ENCODE measurements at places on chromosomes 6 and 20.
A peak's percentile ranks its signal among the peaks of the same experiment; 100 is the strongest.

- no peak for DNase-seq
These were observed 31.1 kb upstream of the BLCAP start for GRCh38 chr20:37558779-37559178.

GRCh38 chr6:3162565-3163247, 5.4 kb upstream of the TUBB2A start:
- DNase-seq, result peak; percentile 84

DNA sequence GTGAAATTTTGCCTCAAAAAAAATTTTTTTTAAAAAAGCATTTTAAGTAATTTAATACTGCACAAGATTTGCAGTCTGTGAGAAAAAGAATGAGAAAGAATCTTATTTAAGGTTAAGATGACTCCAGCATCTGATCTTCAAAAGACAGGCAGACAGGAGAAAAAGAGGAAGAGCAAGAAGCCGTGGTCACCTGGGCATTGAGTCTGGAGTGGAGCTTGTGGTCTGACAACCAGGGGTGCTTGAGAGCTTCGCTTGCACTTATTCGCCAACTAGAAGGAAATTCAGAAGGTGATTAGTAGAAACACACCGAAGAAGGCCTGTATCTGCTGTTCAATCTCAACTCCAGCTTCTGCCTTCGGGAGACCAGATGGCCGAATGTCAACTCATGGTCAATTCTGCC, 75.9 kb downstream of the MYLK4 start:
- no peak for DNase-seq

DNA sequence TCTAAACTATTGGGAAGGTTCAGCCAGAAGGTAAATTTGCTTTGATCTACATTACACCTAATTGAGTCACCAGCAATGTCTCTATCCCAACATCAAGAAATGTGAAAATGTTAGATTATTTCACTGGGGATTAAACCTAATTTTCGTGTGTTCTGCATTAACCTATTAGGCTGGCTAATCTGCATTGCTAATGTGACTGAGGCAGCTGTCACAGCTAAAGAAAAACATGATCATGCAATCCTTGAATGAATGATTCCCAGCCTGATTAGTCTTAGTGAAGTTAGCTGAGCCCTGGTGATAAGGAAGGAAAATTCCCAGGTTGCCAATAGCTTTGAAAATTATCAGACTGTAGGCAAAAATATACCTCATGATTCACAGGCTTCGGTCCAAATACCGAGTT, 135.3 kb downstream of the LINC00237 start:
- no peak for DNase-seq

DNA sequence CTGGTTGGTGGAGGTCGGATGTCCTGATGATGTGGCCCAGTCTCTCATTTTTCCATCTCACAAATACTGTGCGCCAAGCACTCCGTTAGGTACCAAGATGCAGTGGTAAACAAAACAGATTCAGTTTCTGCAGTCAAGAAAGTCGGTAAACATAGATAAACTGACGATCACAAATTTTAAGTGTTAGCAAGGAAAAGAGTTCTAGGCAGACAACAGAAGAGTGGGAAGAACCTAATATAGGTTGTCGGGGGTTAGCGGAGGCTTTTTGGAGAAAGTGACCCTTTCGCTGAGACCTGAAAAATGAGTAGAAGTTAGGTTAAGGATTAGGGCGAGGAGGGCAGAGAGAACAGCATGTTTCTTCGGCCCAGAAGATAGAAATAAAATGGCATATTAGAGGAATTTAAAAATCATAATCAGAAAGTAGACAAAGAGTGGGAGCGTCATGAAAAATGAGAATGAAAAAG, 514 bp downstream of the ORC3 start:
- DNase-seq, result no peak

DNA sequence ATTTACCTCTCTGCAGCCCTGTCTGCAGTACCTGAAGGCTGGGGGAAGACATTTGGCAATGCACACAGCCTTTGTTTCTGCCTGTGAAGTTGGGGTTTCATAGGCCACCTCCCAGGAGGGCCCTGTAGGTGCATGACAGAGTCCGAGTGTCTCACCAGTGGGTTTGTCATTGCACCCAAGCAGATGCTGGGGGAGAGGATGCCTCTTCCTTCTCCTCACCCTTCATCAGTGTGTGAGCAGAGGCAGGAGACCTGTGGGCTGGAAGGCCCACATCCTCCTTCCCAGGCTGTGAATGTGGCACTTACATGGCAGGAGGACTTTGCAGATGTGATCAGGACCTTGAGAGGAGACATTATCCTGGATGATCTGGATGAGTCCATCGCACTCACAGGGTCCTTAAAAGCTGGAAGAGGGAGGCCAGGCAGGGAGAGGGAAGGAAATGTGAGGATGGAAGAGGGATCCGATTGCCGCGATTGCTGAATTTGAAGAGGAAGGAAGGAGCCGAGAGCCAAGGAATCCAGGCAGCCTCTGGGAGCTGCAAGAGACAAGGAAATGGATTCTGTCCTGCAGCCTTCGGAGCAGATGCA, 30.4 kb downstream of the SYNJ2 start:
- DNase-seq, result no peak

DNA sequence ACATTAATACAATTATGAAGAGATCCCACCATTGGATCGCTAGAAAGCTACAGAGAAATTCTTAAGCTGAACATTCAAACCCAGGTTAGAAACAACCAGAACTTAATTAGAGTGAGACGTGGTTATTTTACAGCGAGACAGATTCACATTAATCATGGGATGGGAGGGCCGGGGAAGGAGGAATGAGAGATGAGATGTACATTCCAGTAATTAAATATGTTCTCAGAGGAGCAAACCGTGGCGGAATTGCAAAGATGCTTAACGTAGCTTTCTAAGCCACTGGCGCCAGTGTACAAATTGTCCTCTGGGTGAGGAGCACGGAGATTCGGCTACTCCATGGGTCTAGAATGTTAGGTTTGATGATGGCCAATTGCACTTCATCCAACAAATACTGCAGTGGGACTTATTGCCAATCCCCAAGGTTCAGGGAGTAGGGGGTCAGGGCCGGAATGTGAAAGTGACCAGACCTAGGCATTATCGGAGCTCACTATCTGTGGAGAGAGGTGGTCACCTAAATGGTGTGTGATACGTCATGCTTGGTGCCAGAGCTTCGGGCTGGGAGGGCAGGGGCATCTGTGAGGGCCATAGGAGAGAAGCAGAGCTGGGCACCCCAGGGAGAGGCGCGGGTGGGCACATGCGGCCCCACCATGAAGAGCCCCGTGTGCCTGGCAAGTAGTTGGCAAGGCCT, 114.7 kb downstream of the EDN3 start:
- DNase-seq, result no peak

DNA sequence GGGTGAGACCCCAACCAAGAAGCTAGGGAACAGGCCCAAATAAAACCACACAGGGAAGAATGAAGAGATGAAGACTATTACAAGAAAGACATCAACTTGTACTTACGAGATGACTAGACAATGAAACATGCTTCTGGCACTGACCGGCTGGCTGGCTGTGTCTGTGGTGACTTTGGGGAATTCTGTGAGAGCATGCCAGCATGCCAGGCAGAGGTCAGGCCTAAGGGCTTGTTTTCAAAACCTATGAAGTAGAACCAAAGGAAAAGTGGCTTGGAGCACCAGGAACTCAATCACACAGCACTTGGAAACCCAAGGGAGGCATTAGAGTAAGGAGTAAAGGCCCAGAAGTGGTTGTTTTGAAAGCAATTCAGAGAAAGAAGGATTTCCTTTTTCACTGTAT, 28.4 kb upstream of the GSTA3 start:
- no peak for DNase-seq

DNA sequence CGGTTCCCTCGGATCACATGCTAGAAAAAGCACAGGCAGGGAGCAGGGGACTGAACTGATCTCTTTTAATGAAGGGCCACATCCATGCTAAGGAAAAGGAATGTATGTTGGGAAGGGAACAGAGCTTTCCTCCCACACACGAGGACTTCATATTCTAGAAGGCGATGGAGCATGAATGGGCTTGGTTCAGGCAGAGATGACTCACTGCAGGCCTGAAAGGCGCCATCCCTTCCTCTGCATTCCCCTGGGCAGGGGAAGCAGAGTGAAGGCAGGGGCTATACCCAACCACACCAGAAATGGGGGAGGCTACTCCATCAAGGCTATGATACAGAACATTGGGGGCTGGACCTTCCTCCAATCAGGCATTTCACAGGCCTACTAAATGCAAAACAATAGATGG, 30.6 kb downstream of the ELMO2 start:
- DNase-seq, result no peak

GRCh38 chr20:33277471-33278441, 5.3 kb upstream of the BPIFB1 start:
- no peak for DNase-seq

GRCh38 chr6:64252256-64252655, 616.7 kb downstream of the PHF3 start:
- no peak for DNase-seq

- DNase-seq, result no peak
These were observed 68.3 kb downstream of the NOL4L start for GRCh38 chr20:32516583-32517517.

Data from NCI-H1930 (cell line).